Type B pancreatic cell (in vitro differentiated cells): ENCODE measurements at places on chromosomes 12 and 14. TPM values are rescaled to one million over a fixed set of nuclear protein-coding genes. Genes with fewer than 3 reads are reported as not detected.

Gene SERPINA9
- total RNA-seq = not detected in 2 replicates

Gene SERPINA3
- 3.5 and 7.1 TPM in 2 replicates for total RNA-seq

DNA sequence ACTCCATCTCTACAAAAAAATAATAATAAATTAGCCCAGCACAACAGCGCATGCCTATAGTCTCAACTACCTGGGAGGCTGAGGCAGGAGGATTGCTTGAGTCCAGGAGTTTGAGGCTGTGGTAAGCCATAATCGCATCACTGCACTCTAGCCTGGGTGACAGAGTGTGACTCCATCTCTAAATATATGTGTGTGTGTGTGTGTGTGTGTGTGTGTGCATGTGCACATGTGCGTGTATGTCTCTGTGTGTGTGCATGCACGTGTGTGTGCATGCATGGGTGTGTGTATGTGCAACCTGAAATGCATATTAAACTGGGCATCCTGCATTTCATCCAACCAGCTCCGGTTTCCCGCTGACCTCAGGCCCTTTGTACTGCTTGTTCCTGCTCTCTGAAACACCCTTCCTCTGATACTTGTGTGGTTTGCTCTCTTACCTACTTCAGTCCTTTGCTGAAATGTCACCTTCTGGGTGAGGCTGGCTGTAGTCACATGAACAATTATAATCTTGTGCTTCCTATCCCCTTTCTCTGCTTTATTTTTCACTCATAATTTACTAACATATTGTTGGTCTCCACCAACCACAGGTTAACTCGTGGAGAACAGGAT lies 46.9 kb downstream of the PHLDA1 start:
- H3K4me3 ChIP-seq = no peak overlapping the region
- peaks cover 7% of the 10 kb centered on the region for H3K36me3 ChIP-seq
- no peaks in the 10 kb centered on the region for H3K27me3 ChIP-seq
- H3K4me1 ChIP-seq = peaks cover 19% of the 10 kb centered on the region
- DNase-seq = no peak
- no peak overlapping the region for H3K27ac ChIP-seq

- H3K4me3 ChIP-seq = no peak overlapping the region
- no peak overlapping the region for H3K27ac ChIP-seq
- H3K36me3 ChIP-seq = peaks cover 20% of the 10 kb centered on the region
- H3K4me1 ChIP-seq = no peaks in the 10 kb centered on the region
Measured at GRCh38 chr12:23576372-23576771, 373.1 kb downstream of the SOX5 start.

- H3K36me3 ChIP-seq = no peaks in the 10 kb centered on the region
- no peak for DNase-seq
- no peaks in the 10 kb centered on the region for H3K27me3 ChIP-seq
- no peak overlapping the region for H3K4me3 ChIP-seq
- H3K4me1 ChIP-seq = peaks cover 11% of the 10 kb centered on the region
- H3K27ac ChIP-seq = no peak overlapping the region
Measured at GRCh38 chr12:68560851-68561422, 49.8 kb upstream of the RAP1B start.

DNA sequence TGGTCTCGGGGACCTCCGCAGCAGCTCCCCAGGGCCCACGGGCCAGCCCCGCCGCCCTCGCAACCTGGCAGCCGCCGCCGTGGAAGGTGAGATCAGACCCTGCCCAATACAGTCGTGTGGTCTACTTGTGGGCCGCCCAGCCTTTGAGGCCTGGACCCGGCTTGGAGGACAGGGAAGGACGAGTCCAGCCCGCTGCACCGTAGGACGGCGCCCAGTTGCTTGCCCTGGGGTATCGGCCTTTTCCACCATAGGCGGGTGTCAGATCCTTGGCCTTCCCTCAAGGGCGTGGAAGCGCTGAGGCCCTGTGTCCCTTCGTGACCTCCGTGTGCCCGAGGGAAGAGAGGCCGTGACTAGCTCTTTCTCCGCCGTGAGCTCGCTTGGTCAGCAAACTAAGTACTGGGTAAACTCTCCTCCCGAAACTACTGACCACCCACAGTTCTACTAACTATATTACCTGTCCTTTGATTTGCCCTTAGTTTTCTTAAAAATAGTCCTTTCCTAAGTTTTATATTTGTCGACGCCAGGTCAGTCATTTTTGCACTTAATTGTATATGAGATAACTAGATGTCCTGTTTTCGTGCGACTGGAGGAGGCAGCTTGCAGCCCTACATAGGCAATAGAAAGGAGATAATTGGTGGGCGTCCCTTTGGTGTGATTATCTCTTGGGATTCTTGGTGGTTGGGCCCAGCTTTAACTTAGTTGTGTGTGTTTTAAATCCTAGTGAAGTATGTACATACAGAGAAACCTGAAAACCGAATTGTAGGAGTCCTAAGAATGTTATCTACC lies 757 bp downstream of the SLC25A3 start:
- peaks cover 15% of the 10 kb centered on the region for H3K4me1 ChIP-seq
- peak overlapping the region; percentile 96 for H3K4me3 ChIP-seq
- peaks cover 27% of the 10 kb centered on the region for H3K36me3 ChIP-seq
- peak overlapping the region; percentile 99 for H3K27ac ChIP-seq
- no peaks in the 10 kb centered on the region for H3K27me3 ChIP-seq

DNA sequence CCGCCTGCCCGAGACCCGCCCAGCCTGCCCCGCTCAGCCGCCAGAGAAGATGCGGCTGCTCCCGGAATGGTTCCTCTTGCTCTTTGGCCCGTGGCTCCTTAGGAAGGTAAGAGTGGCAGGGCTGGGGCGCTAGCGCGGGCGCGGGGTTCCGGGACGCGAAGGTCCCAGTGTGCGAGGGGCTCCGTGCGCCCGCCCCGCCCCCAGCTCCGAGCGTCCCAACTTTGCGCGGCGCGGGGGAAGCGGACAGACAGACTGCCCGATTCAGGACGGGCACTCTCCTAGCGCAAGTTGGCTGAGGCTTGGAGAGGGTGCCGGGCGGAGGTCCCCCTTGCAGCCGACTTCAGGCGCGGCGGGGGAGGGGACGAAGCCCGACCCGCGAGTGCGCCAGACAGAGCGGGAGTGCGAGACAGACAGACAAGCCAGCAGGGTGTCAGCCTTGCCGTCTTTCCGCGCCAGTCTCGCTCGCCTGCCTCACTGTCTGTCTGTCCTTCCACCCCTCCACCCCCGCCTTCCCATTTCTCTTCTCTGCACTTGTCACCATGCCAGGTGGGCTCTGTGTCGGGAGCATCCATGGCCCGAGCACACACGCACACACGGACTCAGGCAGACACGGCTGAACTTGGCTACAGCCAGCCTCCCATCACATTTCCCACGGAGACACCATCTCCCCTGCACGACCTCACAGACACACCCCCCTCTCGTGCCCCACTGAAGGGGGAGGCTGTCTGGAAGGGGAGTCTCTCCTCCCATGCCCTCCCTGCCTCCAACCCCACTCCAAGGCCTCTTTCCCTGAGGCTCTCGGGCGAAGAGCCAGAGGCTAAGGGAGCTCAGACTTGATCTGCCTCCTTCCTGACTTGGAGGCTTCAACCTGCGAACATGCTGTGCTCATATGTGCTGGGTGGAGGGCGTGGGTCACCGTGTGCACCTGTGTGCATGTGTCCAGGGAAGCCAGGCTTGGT lies 606 bp downstream of the NXPH4 start:
- H3K4me3 ChIP-seq = peak overlapping the region; percentile 82
- peaks cover 74% of the 10 kb centered on the region for H3K27me3 ChIP-seq
- peaks cover 57% of the 10 kb centered on the region for H3K4me1 ChIP-seq
- no peak for DNase-seq
- H3K27ac ChIP-seq = peak overlapping the region; percentile 60

DNA sequence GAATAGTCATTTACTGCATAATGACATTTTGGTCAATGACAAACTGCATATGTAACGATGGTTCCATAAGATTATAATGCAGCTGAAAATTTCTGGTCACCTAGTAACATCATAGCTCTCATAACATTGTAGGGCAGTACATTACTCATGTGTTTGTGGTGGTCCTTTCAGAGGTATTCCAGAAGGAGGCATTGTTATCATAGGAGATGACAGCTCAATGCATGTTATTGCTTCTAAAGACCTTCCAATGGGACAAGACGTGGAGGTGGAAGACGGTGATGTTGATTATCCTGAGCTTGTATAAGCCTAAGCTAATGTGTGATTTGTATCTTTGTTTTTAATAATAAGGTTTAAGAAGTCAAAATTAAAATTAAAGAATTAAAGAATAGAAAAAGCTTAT lies 43.8 kb upstream of the TSPAN11 start:
- DNase-seq = no peak
- H3K27ac ChIP-seq = no peak overlapping the region
- peaks cover 13% of the 10 kb centered on the region for H3K4me1 ChIP-seq
- H3K27me3 ChIP-seq = peaks cover 18% of the 10 kb centered on the region
- no peak overlapping the region for H3K4me3 ChIP-seq

Gene SLC41A2
- 10.3 and 11.5 TPM in 2 replicates for total RNA-seq

GRCh38 chr14:93788293-93788542 lies at the start of gene PRIMA1:
Gene PRIMA1, minus strand, starts transcription at chr14:93788485. Its CDS starts 767 bp downstream, at chr14:93787718.
- no peaks in the 10 kb centered on the region for H3K36me3 ChIP-seq
- peaks cover 13% of the 10 kb centered on the region for H3K4me1 ChIP-seq
- H3K27ac ChIP-seq = peak within 1 kb of the TSS; percentile 13
- DNase-seq = no peak
- H3K27me3 ChIP-seq = peaks cover 72% of the 10 kb centered on the region

Gene FLRT2
- total RNA-seq = 30.3 and 127 TPM in 2 replicates

GRCh38 chr12:75790219-75790618 lies 241.4 kb downstream of the PHLDA1 start:
- no peaks in the 10 kb centered on the region for H3K27me3 ChIP-seq
- H3K27ac ChIP-seq = no peak overlapping the region
- no peaks in the 10 kb centered on the region for H3K36me3 ChIP-seq

DNA sequence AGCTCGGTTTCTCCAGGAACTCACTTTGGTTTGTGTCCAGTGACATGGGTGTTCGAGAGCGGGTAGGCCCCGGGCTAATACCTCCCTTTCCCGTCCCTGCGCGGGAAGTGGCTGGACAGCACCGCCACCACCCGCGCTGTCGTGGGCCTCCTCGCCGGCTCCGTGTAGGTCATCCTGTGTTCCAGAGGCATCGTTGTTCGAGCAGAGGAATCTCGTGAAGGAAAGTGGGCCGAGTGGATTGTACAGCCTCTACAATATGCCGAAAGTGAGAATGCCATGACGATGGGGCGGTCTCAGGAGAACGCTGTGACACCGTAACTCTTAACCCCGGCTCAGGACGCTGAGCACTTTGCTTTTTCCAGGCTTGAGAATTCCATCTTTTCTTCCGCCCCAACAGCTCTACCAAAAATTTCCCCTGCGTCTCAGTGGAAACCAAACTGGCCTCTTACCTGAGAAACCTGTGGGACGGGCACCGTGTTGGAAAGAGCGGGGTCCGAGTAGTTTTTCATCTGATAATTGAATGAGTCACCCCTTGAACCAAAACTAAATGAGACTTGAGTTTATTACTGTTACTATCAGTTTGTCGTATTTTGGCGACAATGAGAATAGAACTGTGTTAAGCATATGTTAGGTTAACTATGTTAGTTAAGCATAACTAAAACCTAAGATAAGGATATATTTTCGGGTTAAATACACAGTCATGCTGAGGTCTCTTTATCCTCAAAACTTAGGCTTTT lies 510 bp downstream of the EIF2S1 start:
- no peak for DNase-seq
- H3K4me1 ChIP-seq = peaks cover 28% of the 10 kb centered on the region
- H3K4me3 ChIP-seq = peak overlapping the region; percentile 99
- H3K27ac ChIP-seq = peak overlapping the region; percentile 98
- peaks cover 4% of the 10 kb centered on the region for H3K36me3 ChIP-seq

Gene ADAM21
- 0.10 TPM in 1 of 2 replicates, not detected in the other for total RNA-seq

Gene KCNK13
- 3.2 and 3.8 TPM in 2 replicates for total RNA-seq

DNA sequence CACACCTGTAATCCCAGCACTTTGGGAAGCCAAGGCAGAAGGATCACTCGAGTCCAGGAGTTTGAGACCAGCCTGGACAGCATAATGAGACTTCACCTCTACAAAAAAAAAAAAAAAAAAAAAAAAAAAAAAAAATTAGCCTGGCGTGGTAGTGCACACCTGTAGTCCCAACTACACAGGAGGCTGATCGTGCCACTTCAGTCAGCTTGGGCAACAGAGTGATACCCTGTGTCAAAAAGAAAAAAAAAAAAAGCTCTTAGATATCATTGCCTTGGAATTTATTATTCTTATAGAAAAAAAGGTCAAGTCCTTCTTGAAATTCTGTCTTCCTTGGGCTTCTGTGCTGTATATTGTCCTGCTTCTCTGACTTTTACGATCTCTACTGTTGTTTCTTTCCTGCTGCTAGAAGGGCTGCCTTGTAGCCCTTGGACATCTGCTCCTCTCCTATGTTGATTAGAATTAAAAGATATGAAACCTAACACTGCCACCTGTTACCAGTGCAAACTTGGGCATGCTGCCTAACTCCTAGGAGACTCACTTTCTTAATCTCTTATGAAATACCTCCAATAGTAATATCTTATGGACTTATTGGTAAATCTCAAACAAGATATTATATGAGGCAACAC lies 5.7 kb downstream of the TMEM19 start:
- peaks cover 16% of the 10 kb centered on the region for H3K4me1 ChIP-seq
- H3K4me3 ChIP-seq = no peak overlapping the region
- H3K27ac ChIP-seq = no peak overlapping the region
- H3K36me3 ChIP-seq = peaks cover 8% of the 10 kb centered on the region
- no peak for DNase-seq
- H3K27me3 ChIP-seq = no peaks in the 10 kb centered on the region

GRCh38 chr12:55700255-55701018 lies 7.3 kb downstream of the ITGA7 start:
- peaks cover 16% of the 10 kb centered on the region for H3K27me3 ChIP-seq
- no peaks in the 10 kb centered on the region for H3K4me1 ChIP-seq
- no peak overlapping the region for H3K4me3 ChIP-seq
- no peak for DNase-seq

DNA sequence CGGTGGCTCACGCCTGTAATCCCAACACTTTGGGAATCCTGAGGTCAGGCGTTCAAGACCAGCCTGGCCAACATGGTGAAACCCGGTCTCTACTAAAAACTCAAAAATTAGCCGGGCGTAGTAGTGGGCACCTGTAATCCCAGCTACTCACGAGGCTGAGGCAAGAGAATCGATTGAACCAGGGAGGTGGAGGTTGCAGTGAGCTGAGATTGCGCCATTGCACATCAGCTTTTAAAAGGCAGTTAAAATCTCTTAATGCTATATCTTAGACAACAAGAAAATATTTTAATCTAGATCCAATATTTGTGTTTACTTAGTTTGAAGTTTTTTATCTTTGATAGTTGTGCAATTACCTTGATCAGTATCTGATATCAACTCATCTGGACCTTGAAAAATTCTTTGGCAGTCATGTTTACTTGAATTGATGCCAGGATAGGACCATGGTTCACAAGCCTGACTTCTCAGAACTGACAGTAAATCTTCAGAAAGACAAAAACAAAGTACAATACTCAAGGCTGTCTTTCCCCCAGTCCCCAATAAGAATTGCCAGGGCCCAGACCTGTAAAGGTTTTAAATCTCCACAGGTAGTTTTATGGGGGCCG lies 135.0 kb upstream of the AEBP2 start:
- H3K27me3 ChIP-seq = no peaks in the 10 kb centered on the region
- H3K36me3 ChIP-seq = peaks cover 32% of the 10 kb centered on the region
- DNase-seq = no peak
- H3K4me3 ChIP-seq = no peak overlapping the region

GRCh38 chr12:102426599-102427542 lies 53.5 kb downstream of the IGF1 start:
- H3K36me3 ChIP-seq = no peaks in the 10 kb centered on the region
- no peak overlapping the region for H3K27ac ChIP-seq
- H3K27me3 ChIP-seq = no peaks in the 10 kb centered on the region
- no peaks in the 10 kb centered on the region for H3K4me1 ChIP-seq
- H3K4me3 ChIP-seq = no peak overlapping the region

Gene NTN4
- total RNA-seq = 21.2 and 23.5 TPM in 2 replicates
